ENCODE measurements at places on chromosomes 12 and 14.

DNA sequence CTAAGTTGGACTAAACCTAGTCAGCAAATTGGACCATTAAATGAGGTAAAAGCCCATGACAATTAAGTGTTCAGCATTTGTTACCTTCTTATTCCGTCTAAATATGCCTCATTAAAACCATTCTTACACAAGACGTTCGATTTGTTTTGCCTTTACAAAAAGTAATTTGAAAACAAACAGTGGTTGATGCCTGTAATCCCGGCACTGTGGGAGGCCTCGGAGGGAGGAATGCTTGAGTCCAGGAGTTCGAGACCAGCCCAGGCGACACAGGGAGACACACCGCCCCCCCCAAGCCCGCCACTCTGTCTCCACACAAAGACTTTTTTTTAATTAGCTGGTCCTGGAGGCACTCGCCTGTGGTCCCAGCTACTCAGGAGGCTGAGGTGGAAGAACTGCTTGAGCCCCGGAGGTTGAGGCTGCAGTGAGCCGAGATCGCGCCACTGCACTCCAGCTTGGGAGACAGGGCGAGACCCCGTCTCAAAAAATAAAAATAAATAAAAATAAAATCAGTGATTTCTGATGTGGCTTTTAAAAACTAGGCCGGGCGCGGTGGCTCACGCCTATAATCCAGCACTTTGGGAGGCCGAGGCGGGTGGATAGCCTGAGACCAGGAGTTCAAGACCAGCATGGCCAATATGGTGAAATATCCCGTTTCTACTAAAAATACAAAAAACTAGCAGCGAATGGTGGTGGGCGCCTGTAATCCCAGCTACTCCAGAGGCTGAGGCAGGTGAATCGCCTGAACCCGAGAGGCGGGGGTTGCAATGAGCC is 856 bp upstream of the EIF4B start:
- DNase-seq, result peak; percentile 40

- peak; percentile 87 for DNase-seq
Observed at GRCh38 chr12:9064815-9065606, 50.7 kb downstream of the A2M start.

- DNase-seq, result no peak
Observed at GRCh38 chr12:71645268-71645667, 18.4 kb downstream of the ZFC3H1 start.

GRCh38 chr12:59472273-59472672 is 123.6 kb upstream of the SLC16A7 start:
- no peak for DNase-seq

DNA sequence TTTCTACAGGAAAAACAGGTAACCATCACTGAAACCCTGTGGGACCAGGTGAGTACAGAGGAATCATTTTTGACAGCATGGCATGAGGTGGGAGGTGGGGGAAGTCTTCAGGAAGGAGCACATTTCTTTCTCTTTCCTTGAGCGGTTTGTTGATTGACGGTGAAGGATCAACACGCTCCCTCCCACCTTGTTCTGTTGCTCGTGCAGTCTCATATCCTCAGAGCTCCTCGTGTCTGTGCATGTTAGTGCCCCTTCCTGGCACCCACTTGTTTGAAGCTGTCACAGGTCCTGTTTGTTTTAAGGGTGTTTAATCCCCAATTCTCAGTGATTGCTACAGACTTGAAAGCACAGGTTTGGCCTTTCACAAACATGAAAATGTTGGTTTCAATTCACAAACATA is 4.4 kb downstream of the C12orf54 start:
- DNase-seq, result no peak

DNA sequence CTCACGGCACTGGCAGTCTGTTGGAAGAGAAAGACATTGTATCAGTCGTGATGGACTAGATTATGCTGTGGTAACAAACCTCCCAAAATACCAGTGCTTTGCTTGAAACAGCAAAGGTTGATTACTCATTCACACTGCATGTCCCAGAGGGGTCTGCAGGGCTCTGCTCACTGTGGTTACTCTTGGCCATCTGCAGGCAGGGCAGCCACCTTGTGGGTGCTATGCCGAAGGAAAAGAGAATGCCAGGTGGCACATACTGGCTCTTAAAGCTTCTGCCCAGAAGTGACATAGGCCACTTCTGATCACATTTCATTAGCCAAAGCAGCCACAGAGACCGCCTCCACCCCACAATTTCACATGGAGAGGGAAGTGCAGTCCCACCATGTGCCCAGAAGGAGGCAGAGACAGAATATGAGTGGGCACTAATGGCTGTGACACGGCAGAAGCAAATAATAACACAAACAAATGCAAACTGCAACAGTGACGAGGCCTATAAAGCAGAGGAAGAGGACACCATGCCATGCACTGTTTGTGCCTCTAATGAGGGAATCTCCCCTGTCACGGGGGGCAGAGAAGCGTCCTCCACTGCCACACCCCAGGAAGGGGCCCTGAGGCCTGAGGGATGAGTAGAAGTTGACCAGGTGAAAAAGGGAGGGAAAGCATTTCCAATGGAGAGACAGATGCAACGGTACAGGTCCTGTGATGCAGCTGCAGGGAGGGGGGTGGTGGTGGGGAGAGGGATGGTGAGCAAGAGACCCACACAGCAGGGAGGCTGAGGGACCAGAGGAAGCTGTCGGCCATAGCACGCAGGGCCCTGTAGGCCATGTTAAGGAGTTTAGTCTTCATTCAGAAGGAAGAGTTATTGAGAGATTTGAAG is 51.7 kb upstream of the KICS2 start:
- DNase-seq, result no peak

DNA sequence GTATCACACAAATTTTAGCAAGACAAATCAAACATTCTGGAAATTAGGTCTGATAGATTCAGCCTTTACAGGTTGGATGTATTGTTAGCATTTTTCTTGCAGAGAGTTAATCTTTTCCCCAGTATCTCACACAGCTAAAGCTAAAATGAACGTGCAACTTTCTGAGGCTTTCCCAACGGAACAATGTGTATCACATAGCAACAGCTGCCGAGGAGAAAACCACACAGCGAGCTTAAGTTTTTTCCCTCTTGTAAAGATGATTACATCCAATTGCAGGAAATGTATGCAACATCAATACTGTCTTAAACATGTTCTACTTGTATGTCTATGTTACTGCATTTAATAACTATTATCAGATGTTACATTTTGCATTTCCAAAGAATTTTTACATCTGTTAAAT is 182.2 kb downstream of the CCDC59 start:
- no peak for DNase-seq

DNA sequence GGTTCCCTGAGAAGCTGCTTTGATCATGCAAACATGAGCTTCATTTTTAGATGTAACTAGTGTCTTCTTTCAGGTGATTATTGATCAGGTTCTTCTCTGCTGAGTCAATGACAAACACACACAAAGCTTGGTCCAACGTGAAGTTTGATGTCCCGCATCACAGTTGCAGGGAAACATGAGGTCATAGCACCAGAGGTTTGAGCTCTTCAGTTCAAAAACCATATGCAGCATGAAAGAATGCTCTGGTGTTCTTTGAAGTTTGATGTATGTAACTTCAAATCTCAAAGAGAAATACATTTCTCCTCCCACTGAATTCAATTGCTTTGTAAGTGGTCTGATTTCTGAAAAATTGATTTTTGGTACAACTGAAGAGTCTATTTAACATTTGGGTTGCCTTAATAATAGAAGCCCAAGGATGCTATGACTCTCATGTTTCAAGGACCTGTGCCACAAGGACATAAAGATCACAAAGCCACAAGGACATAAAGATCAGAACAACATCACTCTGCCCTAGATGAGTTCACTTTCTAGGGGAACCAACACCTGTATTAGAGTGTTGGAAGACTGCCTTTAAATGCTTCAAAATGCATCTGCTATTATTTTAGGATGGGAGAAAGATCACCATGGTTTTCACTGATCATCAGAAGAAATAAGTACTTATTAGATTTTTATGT is 31.1 kb upstream of the AMIGO2 start:
- DNase-seq, result no peak

- no peak for DNase-seq
Observed at GRCh38 chr14:69014829-69015259, 35.7 kb upstream of the ACTN1 start.

DNA sequence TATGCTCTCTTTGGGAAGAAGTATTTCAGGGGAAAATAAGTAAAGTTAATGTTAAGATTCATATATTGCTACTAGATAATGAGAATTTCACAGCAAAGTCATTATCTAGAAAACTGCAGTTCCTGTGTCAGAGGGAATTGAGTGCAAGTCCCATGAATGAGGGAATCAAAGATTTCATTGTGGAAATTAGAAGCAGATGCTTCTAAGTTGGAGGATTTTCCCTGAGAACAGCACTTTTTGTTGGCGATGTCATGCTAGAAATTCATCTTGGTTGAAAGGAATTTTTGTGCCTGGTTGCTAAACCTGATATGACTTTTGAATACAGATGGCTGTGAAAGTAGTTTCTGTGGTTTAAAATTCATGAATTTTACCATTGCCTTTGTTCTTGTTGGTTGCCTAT is 25.6 kb downstream of the FRMD6 start:
- no peak for DNase-seq

- DNase-seq, result no peak
Observed at GRCh38 chr12:123091230-123092150, 59.4 kb downstream of the PITPNM2 start.

GRCh38 chr12:19223018-19223417 is 93.5 kb downstream of the PLEKHA5 start:
- no peak for DNase-seq

DNA sequence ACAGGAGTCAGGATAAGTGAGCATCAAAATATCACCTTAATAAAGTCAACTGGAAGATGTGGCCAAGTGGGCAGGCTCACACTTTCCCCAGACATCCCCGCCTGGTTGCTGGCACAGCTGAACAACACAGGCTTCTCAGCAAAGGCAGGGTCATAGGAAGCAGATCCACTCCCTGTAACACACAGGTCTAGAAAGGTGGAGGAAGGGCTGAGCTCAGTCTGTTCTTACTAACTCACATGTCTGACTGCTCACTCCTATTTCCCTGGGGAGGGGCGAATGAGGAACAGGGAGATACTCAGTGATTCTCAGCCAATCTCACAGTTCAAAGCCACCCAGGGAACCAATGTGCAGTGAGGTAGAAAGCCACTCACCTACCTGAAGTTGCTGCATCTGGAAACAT is 45.0 kb upstream of the AMN1 start:
- no peak for DNase-seq

- no peak for DNase-seq
Observed at GRCh38 chr12:27330846-27331245, 1.8 kb upstream of the BMAL2 start.

- DNase-seq, result no peak
Observed at GRCh38 chr12:56061982-56062381, 18.0 kb upstream of the ERBB3 start.

DNA sequence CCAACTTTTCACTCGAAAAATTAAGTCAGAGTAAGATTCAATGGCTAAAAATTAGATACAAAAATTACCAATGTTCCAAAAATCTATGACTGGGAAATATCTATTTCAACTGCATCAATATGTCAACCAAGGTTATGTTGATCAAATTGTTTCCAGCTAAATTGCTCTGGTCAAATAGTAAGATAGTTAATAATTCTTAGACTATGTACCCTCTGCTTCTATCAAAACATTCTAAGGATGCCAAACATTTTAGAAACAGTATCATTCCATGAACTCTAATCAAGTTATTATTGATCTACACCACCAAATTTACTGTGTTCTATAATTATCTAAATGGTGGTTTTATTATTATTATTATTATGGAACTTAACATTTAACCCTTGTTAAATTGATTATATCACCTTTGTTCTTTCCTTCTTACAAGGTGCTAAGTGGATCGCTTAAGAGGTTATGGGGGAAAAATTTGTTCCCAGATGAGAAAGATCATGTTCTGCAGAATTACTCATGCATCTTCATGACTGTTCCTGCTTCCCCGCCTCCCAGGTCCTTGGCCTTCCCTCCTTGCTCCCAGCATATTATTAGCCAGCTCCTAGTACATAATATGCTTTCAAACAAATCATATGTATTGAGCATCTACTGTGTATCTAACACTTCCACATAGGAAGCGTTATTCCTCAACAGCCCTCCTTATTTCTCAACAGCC is 240.5 kb upstream of the KRR1 start:
- no peak for DNase-seq

DNA sequence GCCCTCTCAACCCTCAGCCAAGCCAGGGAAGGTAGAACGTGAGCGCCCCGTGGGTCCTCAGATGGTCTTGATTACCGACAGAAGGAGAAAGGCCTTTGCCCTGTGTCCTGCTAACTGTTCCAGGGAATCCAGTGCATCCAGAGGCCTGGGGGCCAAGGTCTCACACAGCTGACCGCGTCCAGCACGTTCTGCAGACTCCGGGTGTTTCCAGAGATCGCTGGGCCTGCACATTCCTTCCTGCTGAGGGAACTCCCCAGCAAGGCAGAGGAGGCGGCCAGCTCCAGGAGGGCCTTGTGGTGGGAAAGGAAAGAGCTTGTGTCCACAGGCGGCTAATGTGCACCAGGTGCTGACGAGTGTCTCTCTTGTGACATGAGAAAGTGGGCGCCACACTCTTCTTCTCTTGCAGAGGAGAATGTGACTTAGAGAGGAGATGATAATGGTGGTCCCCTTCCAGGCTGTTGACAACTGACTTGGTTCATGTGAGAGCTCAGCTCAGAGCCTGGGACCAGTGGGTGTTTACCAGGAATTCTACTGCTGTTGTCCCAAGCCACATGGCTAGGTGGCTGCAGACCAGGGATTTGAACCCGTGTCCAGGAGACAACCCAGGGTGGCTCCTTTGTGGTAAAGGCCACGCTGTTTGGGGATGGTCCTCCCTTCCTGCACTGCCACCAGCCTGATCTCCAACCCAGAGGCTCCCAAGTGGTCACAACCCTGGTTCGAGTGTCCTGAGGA is 46.8 kb upstream of the DLK1 start:
- DNase-seq, result peak; percentile 91

DNA sequence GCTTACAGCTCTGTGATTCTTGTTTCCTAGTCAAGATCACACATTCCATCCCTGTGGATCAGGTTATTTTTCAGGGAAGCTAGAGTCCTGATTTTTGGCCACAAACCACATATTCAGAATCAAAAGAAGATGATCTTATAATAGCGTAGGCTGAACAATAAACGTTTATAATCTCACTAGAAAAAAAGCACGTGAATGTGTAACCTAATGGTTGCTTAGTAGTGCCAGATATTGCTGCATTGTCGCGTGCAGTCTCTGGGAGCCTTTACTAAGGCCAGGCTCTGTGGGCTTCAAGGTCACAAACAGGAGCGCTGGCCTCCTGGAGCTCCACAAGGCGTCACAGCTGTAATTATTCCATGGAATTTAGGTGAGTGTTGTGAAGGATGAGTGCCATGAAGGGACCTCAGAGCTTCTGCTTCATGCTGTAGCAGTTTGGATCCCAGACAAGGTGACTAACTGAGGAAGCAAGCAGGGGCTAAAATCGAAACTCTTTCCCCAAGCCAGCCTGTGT is 17.4 kb downstream of the CDKN1B start:
- no peak for DNase-seq

DNA sequence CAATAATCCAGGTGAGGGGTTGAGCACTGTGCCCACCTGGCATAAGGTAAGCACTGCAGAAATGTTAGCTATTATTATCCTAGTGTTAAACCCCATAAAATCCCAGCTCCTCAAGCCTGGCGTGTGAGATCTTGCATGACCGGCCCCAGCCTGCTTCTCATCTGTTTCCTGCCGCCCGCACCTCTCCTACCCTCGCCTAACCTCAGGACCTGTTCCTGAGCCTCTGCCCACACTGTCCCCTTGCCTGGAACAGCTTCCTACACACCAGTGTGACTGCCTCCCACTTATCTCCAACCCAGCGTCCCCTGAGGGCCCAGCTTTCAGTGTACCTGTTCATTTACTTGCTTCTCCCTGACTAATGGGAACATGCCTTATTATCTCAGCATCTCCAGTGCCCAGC is 24.7 kb downstream of the ISCA2 start:
- DNase-seq, result no peak
